ENCODE measurements at places on chromosomes 6 and 20. TPM values are rescaled to one million over a fixed set of nuclear protein-coding genes. Genes with fewer than 3 reads are reported as not detected.

Gene PPP1R3G
- total RNA-seq: 1.9 TPM

Gene GGTLC1
- total RNA-seq: not detected

Gene TBC1D22B
- total RNA-seq: 12.8 TPM

Gene HLA-DMB
- 78.0 TPM for total RNA-seq

Gene TENT5A
- total RNA-seq: 13.4 TPM

DNA sequence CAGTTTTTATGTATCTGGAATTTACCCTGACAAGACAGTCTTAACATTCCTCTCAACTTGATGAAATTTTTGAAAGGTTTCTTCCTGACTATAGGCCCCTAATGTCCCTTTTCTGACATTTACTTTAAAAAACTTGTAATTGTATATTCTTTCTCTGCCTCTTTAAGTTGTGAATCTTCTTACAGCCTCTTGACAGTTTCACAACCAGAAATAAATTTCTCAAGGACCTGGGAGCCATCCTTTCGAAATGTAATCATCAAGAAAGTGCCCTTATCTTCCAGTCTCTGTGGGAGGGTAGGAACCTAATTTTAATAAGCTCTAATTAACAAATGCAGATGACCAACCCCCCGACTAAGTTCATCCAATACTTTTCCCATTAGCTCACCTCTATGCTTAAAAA, 403.6 kb upstream of the GJE1 start:
- DNase-seq: peak; percentile 74

DNA sequence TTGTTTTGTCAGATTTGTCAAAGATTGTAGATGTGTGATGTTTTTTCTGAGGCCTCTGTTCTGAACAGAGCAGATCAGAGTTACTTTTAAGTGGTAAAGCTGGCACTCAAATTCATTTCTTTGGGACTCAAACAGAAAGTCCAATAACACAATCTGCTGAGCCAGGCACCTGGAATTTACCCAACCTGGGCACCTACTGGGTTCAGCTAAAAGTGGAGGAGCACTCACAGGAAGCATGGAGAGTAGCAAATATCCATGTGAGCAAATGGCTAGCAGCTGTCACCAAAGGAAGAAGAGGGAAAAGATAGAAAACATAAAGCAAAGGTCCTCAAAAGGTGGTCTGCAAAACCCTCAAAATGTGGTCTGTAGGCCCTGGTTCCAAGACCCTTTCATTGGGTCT, 116.8 kb downstream of the FIG4 start:
- DNase-seq: no peak

DNA sequence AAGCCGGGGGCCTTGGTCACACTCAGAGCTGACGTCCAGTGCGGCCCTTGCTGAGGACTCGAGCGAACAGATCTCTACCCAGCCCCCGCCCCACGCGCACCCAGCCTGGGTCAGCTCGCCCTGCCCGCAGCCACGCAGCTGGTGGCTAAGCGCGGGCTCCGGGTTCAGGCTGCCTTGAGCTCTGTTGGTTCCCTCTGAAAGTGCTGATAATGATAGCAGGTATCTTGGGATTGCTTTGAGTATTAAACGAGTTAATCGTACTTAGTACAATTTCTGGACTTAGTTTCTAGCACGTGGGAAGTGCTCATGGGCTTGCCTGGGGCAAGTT, 88.1 kb upstream of the TGM3 start:
- DNase-seq: no peak

GRCh38 chr6:155740781-155741399, 285.3 kb upstream of the NOX3 start:
- DNase-seq: no peak

GRCh38 chr6:70388814-70389213, 24.5 kb upstream of the FAM135A start:
- DNase-seq: no peak

GRCh38 chr6:134407791-134408190, 89.9 kb upstream of the SGK1 start:
- DNase-seq: no peak

DNA sequence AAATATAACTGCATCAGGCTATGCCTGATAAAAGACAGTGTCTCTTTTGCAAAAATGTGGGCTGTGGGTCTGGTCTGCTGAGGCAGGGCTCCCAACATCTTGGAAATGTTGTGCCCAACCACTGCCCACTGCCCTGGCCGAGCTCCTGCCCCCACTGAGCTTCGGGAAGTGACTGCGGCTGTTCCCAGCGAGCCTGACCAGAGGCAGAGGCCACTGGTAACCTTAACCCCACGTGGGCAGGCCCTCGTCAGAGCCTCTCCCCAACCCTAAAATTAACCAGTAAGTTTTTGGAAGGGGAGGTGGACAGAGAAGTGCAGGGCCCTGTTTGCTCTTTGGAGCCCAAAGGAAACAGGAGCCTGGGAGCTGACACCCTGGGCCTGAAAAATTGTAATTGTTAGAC, 225.9 kb downstream of the MAFB start:
- no peak for DNase-seq

Measured in kidney (tissue), 22 donors.